ENCODE measurements at places on chromosomes 13 and 19.

DNA sequence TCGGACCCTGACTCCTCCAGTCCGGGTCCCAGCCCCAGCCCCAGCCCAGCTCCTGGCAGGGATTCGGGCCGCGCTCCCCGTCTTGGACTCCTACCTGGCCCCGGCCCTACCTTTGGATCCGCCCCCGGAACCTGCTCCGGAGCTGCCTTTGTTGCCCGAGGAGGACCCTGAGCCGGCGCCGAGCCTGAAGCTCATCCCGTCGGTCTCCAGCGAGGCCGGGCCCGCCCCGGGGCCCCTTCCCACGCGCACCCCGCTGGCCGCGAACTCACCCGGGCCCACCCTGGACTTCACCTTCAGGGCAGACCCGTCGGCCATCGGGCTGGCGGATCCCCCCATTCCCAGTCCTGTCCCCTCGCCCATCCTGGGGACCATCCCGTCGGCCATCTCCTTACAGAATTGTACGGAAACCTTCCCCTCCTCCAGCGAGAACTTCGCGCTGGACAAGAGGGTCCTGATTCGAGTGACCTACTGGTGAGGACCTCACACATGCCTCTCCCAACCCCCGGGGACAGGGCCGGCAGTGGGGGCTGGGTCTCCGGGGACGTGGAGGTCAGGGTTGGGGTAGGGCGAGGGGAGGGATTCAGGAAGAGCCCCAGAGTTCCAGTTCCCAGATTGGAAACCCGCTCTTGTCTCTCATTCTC lies 732 bp downstream of the SELENOV start:
- no peak for DNase-seq

GRCh38 chr13:26784704-26785639 lies 24.4 kb upstream of the GPR12 start:
- no peak for DNase-seq

- DNase-seq, result peak; percentile 82
Measured at GRCh38 chr19:29671393-29672160, 6.3 kb downstream of the PLEKHF1 start.

GRCh38 chr13:104571161-104571892 lies 1505.1 kb upstream of the SLC10A2 start:
- DNase-seq, result peak; percentile 96

GRCh38 chr19:41802770-41803169 lies 6.4 kb downstream of the CEACAM3 start:
- DNase-seq, result no peak

- no peak for DNase-seq
Measured at GRCh38 chr19:1181606-1182005, 7.5 kb upstream of the SBNO2 start.

DNA sequence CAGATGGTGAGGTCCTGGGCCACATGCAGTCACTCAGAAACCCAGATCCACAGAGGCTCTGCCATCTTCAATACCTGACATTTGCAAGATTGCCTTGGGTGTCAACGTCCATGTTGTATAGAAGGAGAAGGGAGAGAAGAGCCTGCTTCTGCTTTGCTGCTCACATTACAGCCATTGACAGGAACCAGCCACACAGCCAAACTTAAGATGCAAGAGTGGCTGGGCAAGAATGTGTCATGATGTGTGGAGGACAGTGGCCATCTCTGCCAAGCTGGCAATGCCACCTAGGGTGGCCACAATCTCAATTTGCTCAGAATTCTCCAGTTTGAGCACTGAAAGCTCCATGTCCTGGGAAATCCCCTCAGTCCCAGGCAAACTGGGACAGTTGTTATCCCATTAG lies 25.9 kb upstream of the SERPINE3 start:
- no peak for DNase-seq

GRCh38 chr19:56838909-56839651 lies 1.4 kb downstream of the PEG3 start:
- peak; percentile 82 for DNase-seq

DNA sequence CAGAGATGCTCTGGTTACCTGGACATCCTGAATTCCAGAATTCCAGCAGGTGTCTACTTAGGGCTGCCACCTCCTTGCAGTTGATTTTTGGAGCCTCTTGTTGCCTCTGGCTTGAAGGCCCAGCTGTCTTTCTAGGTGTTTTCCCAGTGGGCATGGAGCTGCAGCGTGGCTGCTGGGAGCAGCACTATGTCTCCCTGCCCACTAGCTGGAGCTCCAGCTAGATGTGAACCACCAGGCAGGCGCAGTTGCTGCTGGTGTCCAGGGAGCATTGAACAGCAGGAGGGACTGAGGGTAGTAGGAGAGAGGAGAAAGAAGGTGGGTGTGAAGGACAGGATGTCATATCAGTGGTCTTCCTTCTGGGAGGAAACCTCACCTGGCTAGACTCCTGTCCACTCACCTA lies 9.9 kb upstream of the SELENOW start:
- DNase-seq, result no peak

DNA sequence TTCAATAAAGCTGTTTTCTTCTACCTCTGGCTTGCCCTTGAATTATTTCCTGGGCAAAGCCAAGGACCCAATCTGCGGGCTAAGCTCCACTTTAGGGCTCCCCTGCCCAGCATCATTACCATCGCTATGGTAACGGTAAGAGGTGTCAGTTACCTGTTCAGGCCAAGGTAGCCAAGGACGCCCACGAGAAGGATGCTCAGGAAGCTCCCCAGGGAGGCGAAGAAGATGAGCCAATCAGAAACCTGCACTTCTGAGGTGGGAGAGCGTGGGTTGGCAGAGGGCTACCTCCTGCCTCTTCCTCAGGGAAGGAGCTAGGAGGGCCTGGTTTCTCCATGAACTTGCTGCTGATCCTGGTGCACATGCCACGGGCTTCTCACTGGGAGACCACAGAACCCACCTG lies 24.7 kb downstream of the IL12RB1 start:
- no peak for DNase-seq

DNA sequence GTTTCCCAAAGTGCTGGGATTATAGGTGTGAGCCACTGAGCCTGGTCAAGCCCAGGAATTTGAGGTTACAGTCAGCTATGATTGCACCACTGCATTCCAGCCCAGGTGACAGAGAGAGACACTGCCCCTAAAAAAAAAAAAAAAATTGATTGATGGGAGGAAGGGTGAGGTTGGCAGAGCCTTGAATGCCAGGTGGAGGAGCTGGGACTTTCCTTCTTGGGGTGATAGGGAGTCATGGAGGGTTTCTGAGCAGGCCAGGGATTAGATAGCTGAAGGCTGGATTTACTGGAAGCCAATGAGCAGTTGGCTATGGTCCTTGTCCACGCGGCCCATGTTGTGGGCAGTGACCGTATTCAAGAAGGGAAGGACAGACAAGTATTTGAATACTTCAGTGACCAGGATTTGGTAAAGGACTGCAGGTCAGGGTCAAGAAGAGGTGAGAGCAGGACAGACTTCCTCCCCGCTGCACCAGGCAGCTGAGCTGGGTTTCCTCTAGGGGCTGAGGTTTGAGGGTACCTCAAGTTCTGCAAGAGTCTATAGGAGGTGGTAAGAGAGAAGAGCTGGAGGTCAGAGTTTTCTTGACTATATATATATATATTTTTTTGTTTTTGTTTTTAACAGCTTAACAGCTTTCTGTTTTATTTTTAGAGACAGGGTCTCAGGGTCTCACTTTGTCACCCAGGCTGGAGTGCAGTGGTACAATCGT lies 6.9 kb upstream of the ICAM4 start:
- DNase-seq, result no peak

DNA sequence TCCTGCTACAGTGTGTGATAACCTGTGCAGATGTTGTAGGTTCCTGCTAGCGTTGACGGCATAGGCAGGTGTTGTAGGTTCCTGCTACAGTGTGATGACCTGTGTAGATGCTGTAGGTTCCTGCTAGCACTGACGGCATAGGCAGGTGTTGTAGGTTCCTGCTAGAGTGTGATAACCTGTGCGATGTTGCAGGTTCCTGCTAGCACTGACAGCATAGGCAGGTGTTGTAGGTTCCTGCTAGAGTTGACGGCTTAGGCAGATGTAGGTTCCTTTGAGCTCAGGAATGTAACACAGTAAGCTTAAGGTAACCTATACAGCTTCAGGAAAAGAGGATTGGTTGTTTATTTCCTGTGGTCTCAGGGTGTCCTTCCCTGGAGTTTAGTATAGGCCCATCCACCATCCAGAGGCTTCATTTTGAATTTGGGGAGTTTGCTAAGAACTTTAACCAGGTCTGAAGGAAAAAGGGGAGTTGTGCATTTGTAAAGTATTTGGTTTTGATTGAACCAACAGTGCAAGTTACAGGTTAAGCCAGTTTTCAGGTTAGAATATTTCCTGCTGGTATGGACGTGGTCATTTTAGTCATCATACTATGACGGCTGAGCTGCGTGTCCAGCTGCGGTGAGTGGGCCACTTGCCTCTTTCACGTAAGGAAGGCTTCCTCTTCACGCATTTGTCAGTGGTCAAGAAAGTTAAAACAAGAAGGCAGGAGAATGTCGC lies 53.8 kb downstream of the ATP11A start:
- DNase-seq, result no peak

GRCh38 chr19:10003271-10003670 lies 7.0 kb downstream of the COL5A3 start:
- no peak for DNase-seq

- no peak for DNase-seq
Measured at GRCh38 chr13:43422116-43422515, 364.7 kb downstream of the ENOX1 start.

GRCh38 chr13:30125422-30126073 lies 181.8 kb downstream of the KATNAL1 start:
- DNase-seq, result peak; percentile 99

DNA sequence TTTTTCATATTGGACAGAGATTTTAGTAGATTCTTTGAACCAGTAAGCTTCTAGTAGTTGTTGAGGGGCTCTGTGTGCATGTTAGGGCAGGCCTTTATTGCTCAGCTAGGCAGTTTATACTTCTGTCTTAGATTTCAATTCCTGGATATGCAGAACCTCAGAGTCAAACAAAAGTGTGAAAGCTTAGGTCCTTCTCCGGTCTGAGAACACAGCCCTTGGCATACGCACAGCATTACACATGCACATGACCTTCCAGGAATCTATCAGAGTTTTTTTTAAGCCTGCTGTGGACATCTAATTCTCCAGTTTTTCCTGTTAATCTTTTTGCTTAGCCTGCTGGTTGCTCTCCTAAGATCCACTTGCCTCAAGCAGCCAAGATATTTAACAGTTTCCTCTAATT lies 77.9 kb upstream of the KL start:
- no peak for DNase-seq

DNA sequence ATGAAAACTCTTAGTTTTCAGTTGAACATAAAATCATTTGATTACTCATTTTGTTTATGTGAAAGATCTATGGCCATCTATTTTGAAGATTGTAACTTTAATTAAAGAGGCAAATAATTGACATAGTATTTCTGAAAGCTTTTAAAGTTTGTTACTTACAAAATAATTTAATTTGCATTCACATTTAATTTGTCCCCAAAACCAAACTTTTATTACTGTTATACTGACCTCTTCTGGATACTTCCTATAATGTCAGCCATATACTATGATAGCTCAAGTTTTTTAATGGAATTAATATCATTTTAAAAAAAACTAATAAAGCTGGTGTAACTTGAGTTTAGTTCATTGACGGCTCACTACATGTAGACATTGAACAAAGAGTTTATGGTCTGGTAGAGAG lies 4.9 kb upstream of the SGCG start:
- peak; percentile 10 for DNase-seq

GRCh38 chr13:50248516-50249143 lies 233.4 kb downstream of the KCNRG start:
- DNase-seq, result peak; percentile 26

DNA sequence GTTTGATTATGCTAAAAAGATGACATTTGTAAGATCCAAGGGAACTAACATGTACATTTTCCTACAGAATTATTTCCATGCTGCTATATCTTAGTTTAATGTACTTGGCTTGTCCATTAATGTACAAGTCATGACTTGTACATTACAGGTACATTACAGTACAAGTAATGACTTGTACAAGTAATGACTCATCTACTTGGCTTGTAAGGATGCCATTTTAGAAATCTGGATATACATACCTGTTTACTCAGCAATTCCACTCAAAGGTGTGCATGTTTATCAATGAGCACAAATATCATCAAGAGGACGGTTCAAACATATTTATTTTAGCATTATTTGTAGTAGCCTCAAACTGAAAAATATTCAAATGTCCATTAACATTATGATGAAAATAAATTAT lies 87.0 kb upstream of the TRPC4 start:
- DNase-seq, result peak; percentile 18

DNA sequence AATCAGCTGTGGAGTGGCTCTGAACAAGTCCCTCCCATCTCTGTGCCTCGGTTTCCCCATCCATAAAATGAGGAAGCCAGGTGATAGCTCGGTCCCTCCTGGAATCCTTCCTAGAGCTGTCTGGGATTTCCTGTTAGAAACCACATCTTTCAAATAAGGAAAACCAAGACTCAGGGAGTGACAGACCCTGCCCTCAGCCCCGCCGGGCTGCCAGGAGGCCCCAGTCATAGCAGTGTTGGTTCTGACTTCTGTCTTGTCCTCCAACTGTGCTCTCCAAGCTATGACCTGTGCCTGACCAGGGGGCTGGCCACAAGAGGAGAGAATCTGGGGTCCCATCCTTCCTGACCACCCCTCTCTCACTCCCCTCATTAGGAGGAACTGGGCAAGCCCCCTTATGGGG lies 1.1 kb upstream of the SHD start:
- no peak for DNase-seq

GRCh38 chr13:23630349-23631093 lies 60.3 kb downstream of the TNFRSF19 start:
- DNase-seq, result no peak

- peak; percentile 37 for DNase-seq
Measured at GRCh38 chr13:75151081-75151643, 330.8 kb downstream of the TBC1D4 start.

- DNase-seq, result peak; percentile 41
Measured at GRCh38 chr13:112842343-112842856, 126.6 kb upstream of the MCF2L start.

DNA sequence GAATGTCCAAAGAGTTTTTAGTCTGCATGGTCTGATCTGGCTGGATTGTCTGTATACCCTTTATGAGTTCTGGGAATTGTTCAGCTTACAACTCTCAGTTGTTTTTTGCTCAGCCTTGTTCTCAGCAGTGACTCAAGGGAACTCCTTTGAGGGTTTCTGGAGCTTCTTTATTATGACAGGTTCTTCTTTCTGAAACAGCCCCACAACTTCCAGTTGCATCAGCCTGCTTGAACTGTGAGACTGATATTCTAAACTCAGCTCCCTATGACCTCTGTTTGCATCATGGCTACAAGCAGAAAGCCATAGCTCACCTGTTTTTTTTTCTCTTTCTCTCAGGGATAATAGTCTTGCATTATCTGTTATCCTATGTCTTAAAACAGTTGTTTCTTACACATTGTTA lies 85.0 kb downstream of the TDRD3 start:
- DNase-seq, result no peak

- peak; percentile 82 for DNase-seq
Measured at GRCh38 chr19:4229179-4229931, at the start of gene EBI3. EBI3 (plus strand) TSS chr19:4229523; CDS start chr19:4229551, 28 bp downstream.

Data from renal cortical epithelial cell (primary cell).